ENCODE measurements at places on chromosomes 3 and 15.

GRCh38 chr15:32641517-32642059 is at the start of gene SCG5:
Gene SCG5, plus strand, starts transcription at chr15:32641710. Its CDS starts 1,883 bp downstream, at chr15:32643593.
- peak; percentile 75 for DNase-seq

DNA sequence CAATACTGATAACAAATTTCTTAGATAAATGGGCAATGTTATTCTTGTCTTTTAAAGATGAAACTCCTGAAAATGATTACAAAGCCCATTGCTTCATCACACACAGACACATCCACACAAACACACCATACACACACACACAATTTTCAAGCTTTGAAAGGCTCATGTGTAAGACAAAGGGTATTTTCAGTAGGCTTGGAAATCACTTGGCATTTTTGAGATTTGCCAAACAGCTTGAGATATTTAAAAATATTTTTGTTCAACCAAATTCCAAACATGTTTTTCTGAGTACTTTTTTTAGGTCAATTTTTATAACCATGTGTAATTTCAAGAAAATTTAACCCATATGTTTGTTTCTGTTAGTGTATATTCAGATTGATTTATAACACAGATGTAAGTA is 283.7 kb downstream of the ROBO2 start:
- DNase-seq = no peak

DNA sequence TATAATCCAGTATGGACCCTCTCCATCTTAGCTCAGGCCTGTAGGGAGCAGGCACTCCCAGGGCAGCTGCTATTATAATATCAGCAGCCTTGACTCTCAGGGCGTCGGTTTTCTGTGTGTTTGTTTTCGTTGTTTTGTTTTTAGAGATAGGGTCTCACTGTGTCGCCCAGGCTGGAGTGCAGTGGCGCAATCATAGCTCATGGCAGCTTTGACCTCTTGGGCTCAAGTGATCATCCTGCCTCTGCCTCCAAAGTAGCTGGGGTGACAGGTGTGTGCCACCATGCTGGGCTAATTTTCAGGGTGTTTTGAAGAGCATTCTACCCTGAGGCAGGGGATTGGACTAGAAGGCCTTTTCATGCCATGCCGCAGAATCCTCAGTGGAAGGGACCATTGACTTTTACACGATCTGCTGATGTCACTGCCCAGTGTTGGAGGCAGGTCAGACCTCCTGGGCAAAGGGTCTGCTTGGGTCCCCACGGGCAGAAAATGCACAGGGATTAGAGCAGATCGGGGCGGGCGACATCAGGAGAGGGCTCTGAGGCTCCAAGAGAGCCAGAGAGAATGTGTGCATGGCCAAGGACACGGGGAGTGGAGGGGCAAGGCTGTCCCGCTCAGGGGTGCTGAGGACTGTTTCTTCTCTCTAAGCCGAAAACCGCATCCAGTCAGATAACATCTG is 7.8 kb downstream of the MELTF start:
- DNase-seq = no peak

GRCh38 chr3:119831022-119831421 is 49.1 kb downstream of the NR1I2 start:
- DNase-seq = no peak

DNA sequence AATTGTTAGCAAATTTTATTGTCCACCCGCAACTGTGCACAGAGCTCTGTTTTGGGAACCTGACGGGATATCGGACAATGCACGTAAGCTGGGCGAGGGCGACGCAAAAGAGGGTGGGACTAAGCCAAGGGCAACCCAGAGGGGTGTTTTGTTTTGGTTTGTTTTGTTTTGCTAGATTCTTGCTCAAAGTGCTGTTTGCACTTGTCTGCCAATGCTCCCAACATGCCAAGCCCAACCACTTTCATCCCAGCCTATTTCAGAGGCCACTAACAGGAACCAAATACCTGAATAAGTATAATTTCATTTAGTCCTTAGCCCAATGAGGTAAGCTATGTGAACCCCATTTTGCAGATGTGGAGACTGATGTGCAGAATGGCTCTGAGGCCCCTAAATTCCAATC is 9.7 kb upstream of the CMTM7 start:
- DNase-seq = no peak

GRCh38 chr3:188557235-188557634 is 403.3 kb downstream of the LPP start:
- DNase-seq = no peak

- DNase-seq = no peak
These were observed 30.3 kb downstream of the TPM1 start for GRCh38 chr15:63072809-63073277.

DNA sequence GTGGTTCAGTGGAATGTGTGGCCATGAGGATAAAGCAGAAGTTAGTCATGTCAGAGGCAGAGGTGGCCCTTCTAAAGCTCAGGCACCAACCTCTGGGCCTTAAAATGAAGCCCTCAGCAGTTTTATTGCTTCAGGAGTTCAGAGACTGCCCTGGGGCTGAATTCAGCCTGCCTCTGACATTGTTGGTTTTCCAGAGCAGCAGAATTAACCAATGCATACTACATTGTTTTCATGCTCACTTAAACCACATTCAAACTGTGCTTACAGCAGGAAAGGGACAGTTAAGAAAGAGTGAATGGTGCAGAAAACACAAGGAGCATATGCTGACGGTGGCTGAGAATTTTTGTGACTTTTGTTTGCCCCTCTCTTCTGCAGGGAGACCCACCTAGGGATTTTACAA is 320.2 kb downstream of the CHST2 start:
- DNase-seq = no peak

GRCh38 chr3:157127268-157127667 is 32.7 kb downstream of the CCNL1 start:
- DNase-seq = no peak

- no peak for DNase-seq
These were observed 54.6 kb upstream of the FURIN start for GRCh38 chr15:90813796-90814190.

DNA sequence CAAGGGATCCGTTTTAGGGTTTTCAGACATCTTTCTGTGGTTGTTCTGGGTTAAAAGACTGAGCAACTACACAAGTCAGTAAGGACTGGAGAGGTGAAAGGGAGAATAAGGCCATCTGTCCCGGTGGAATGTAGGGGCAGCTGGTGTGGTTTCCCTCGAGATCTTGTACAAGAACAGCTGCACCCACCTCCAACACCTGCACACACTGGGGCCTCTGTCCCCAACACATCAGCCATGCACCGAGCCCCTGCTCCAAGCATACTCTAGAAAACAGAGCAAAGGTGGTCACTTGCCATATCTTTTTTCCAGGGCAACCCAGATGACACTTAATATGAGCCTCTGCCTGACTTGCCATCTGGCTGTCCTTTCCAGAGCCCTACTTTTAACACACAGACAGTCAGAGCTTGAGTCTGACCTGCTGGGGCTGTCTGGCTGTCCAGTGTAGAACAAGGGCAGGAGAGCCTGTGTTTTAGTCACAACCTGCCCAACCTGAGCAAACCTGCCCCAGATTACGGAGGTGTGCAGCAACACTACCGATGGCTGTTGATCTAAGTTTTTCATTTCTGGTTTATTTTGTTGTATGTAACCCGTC is 12.2 kb downstream of the MAN2A2 start:
- no peak for DNase-seq

- DNase-seq = peak; percentile 66
These were observed 61.9 kb downstream of the TM4SF4 start for GRCh38 chr3:149536429-149536828.

GRCh38 chr15:36612063-36612788 is 32.8 kb downstream of the CDIN1 start:
- no peak for DNase-seq

- no peak for DNase-seq
These were observed 608.5 kb upstream of the AGTR1 start for GRCh38 chr3:148089171-148089570.

DNA sequence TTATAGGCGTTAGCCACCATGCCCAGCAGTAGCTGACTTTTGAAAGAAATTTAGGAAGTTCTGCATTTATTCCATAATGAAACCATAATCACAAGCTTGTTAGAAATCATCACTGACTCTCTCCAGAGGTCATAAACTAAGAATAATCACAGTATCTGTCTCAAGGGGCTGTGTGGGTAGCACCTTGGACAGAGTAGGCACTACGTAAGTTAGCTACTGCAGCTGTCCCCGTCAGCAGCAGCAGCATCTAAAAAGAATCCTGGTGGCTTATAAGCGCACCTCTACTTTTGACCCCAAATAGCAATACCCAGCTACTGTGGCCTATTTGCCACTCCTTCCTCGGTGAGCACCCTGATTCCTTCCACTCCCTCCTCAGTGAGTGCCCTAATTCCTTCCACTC is 57.8 kb upstream of the RPL35A start:
- DNase-seq = no peak

GRCh38 chr15:68429691-68430470 is 2.1 kb downstream of the ITGA11 start:
- DNase-seq = no peak

- DNase-seq = no peak
These were observed 33.1 kb upstream of the ALDH1L1 start for GRCh38 chr3:126213379-126214028.

DNA sequence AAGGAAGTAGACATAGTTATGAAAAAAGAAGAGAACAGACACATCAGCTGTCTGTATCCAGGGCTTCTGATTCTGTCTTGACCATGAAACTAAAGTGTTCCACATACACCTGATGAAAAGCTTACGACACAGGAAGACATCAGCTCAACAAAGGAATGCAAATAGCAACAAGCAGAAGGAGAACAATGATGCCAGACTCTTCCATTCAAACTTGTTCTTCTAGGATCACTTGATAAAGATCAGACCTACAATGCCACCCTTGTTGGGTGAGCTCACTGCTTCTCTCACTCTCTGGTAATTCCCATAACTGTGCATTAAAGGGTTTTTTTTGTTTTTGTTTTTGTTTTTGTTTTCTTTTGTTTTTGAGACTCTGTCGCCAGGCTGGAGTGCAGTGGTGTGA is 49.7 kb downstream of the GATM start:
- DNase-seq = no peak

- DNase-seq = no peak
These were observed 23.1 kb downstream of the SCAP start for GRCh38 chr3:47452453-47453215.

GRCh38 chr3:44206261-44206660 is 35.4 kb upstream of the TOPAZ1 start:
- DNase-seq = no peak

GRCh38 chr3:72259755-72260587 is 475.0 kb upstream of the PROK2 start:
- DNase-seq = no peak

- DNase-seq = no peak
These were observed 227.3 kb downstream of the SNRPN start for GRCh38 chr15:25182098-25182478.

- no peak for DNase-seq
These were observed 199.3 kb downstream of the MEIS2 start for GRCh38 chr15:36901012-36901411.

DNA sequence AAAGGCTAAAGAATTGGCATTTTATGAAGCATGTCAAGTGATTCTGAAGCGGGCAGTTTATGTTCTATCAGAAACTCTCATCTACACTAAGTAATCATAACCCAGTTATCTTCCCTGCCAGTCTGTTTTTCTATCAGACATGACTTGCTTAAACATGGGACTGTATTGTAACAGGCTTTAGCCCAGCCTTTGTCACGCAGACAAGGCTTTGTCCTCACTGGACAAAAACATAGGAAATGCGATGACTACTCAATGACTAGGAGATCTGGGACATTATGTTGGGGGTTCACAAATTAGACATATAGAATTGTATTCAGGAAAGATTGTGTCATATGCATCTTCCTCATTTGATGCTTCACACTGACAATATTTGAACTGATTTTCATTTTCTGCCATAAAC is 115.5 kb downstream of the GADL1 start:
- DNase-seq = no peak

GRCh38 chr3:8864402-8865350 is 95.3 kb upstream of the OXTR start:
- DNase-seq = no peak

DNA sequence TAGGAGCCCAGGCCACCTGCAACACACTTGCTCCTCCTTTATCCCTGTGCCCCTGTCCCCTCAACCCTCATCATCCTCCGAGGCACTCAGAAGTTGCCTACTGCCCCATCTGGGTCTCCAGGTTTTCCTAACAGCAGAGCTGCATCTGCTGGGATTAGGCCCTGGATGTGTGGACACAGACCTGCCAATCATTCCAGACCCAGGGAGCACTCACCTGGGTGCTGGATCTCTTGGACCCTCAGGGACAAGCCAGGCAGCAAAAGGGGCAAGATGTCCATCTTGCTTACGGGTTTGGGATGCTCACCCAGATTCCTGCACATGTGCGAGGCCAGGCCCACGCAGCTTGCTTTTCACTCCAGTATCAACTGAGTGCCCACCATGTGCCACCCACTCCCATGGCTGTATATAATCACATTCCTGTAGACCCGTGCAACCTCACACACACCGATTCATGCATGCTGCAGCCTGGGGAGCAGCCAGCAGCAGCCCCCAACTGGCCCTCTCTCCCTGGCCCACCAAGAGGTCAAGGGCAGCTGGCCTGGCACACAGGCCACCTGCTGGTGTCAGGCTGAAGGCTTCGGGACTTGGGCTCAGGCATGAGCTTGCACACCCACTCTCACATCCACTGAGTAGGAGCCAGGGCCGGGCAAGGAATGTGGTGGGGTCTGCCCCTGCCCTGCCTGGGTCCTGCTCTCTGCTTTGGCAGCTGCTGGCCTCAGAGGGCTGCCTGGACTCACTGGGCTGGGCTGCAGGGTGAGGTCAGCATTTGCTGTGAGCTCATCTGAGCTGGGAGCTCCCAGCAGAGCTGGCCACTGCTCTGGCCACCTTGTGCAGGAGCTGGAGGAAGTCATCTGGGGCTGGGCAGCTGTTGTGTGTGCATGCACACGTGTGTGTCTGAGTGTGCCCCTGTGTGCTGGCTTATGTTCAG is 14.9 kb downstream of the PRKCD start:
- no peak for DNase-seq

DNA sequence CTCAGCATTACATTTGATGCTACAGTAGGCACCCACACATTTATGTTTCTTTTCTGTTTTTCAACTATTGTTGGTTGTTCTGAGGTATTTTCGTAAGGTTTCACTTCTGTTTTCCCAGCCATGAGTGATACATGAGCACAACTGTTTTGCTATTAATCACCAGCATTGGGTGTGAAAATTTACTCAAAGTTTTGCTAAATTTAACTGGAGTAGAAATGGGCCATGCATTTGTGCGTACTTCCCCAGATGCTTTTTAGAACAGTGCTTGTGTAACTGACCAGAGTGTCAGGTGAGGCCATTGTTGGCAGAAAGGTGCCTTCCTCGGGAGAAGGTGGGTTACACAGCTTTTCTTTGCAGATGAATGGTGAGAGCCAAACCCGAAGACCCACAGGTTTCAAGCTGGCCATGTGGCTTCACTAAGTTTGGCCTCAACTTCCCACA is 70.4 kb downstream of the ST6GAL1 start:
- no peak for DNase-seq

DNA sequence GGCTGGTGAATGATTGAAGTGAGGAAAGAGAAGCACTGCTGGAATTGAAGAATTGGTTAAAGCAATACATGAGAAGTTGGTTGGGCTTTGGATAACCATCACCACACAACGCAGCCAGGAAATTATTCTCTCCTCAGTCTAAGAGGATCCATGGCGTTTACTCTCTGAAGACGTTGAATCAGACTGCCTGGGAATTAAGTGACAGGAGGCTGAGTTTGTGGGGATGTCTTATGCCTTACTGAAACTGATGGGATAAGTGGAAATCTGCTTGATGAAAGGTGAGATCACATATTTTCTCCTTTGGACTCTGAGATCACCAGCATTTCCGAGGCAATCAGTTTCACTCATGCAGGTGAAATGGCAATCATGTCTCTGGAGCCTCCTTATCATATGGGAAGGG is 456.1 kb upstream of the GBE1 start:
- no peak for DNase-seq

- DNase-seq = no peak
These were observed 93.6 kb upstream of the CFAP20DC start for GRCh38 chr3:59143447-59143846.

Measured in NCI-H1105 (cell line).